ENCODE measurements at places on chromosomes 12 and 14.

GRCh38 chr14:55449116-55449515 is 8.7 kb upstream of the TBPL2 start:
- DNase-seq: no peak
- peak overlapping the region; percentile 13 for H3K27ac ChIP-seq
- no peaks in the 10 kb centered on the region for H3K36me3 ChIP-seq
- no peak overlapping the region for H3K4me3 ChIP-seq
- peaks cover 28% of the 10 kb centered on the region for H3K4me1 ChIP-seq
- no peaks in the 10 kb centered on the region for H3K27me3 ChIP-seq

GRCh38 chr12:132726386-132726785 is 15.7 kb downstream of the PGAM5 start:
- H3K36me3 ChIP-seq: peaks cover 63% of the 10 kb centered on the region
- H3K27ac ChIP-seq: peak overlapping the region; percentile 67
- no peak for DNase-seq
- no peak overlapping the region for H3K4me3 ChIP-seq

- no peak for DNase-seq
- peak overlapping the region; percentile 67 for H3K27ac ChIP-seq
- peaks cover 78% of the 10 kb centered on the region for H3K4me1 ChIP-seq
- peak overlapping the region; percentile 93 for H3K4me3 ChIP-seq
These were observed 3.8 kb downstream of the DGKA start for GRCh38 chr12:55934773-55935172.

- no peak overlapping the region for H3K4me3 ChIP-seq
- peaks cover 3% of the 10 kb centered on the region for H3K4me1 ChIP-seq
- DNase-seq: no peak
- H3K27ac ChIP-seq: no peak overlapping the region
- H3K27me3 ChIP-seq: peaks cover 27% of the 10 kb centered on the region
- H3K36me3 ChIP-seq: no peaks in the 10 kb centered on the region
These were observed 57.2 kb upstream of the DLK1 start for GRCh38 chr14:100669468-100669867.

GRCh38 chr14:67853715-67854114 is 34.1 kb downstream of the RAD51B start:
- H3K27me3 ChIP-seq: no peaks in the 10 kb centered on the region
- H3K36me3 ChIP-seq: peaks cover 5% of the 10 kb centered on the region
- H3K27ac ChIP-seq: peak overlapping the region; percentile 44
- H3K4me1 ChIP-seq: peaks cover 11% of the 10 kb centered on the region
- H3K4me3 ChIP-seq: no peak overlapping the region

DNA sequence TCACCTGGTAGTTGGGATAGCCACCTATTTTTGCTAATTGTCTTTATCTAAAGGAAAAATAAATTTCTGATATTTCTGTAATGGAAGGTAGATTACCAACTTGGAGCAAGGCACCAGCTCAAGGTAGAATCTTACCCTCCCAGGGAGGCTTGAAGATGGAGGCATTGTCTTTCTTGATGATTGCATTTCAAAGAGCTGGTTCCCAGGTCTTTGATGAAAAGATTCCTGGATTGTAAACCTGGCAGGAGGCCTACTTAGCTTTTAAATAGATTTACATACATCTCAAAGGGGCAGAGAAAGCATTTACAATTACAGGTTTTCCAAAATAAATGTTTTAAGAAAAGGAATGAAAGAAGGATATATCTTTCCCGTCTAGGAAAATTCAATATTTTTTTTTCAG is 729.2 kb downstream of the LRFN5 start:
- no peak overlapping the region for H3K4me3 ChIP-seq
- H3K27ac ChIP-seq: no peak overlapping the region
- DNase-seq: no peak
- no peaks in the 10 kb centered on the region for H3K4me1 ChIP-seq
- H3K27me3 ChIP-seq: no peaks in the 10 kb centered on the region

DNA sequence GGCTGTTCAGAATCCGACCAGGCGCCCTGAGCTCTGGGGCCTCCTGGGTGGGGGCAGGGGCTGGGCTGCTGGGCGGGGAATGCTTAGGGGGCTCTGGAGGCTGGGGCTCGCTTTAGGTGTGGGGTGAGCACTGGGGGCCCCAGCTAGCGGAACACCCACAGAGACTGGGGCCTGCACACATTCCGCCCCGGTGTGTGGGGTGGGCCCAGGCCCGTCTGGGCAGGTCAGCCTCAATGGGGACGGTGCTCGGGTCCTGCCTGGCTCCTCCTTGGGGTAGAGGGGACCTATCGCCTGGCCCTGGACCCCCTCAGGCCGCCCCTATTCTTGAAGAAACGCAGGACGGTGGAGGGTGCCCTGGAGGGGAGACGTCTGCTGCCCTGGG is 364.8 kb downstream of the TMEM121 start:
- no peaks in the 10 kb centered on the region for H3K36me3 ChIP-seq
- H3K27ac ChIP-seq: no peak overlapping the region

DNA sequence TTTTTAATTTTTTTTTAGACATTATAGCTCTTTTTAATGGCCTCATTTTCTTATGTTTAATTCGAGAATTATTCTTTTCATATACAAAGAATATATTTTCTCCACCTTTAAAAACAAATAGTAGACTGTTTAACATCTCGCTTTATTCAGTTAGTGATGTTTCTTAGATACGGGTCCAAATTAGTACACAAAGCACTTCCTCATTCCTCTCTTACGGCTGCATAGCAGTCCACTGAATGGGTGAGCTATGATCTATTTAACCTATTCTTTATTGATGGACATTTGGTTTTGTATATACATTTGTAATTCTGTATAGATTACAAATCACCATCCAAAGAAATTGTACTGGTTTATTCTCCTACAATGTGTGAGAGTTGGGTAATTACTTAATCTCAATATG is 8.3 kb upstream of the GPR162 start:
- H3K4me3 ChIP-seq: no peak overlapping the region
- H3K36me3 ChIP-seq: peaks cover 2% of the 10 kb centered on the region
- H3K27ac ChIP-seq: no peak overlapping the region
- H3K4me1 ChIP-seq: peaks cover 6% of the 10 kb centered on the region
- no peak for DNase-seq
- H3K27me3 ChIP-seq: peaks cover 9% of the 10 kb centered on the region

- H3K4me3 ChIP-seq: peak overlapping the region; percentile 66
- no peaks in the 10 kb centered on the region for H3K27me3 ChIP-seq
- peaks cover 66% of the 10 kb centered on the region for H3K4me1 ChIP-seq
- H3K27ac ChIP-seq: peak overlapping the region; percentile 92
These were observed 55.3 kb downstream of the RIN3 start for GRCh38 chr14:92568621-92569479.

- peaks cover 3% of the 10 kb centered on the region for H3K4me1 ChIP-seq
- H3K4me3 ChIP-seq: peak overlapping the region; percentile 42
- H3K27ac ChIP-seq: no peak overlapping the region
- no peaks in the 10 kb centered on the region for H3K36me3 ChIP-seq
- no peak for DNase-seq
These were observed 7.7 kb upstream of the RACGAP1 start for GRCh38 chr12:50032854-50033581.

GRCh38 chr14:49614196-49614595 is 6.2 kb downstream of the RPL36AL start:
- peaks cover 15% of the 10 kb centered on the region for H3K4me1 ChIP-seq
- H3K4me3 ChIP-seq: no peak overlapping the region
- H3K27me3 ChIP-seq: no peaks in the 10 kb centered on the region
- no peak for DNase-seq
- peaks cover 41% of the 10 kb centered on the region for H3K36me3 ChIP-seq

- peaks cover 1% of the 10 kb centered on the region for H3K36me3 ChIP-seq
- no peak overlapping the region for H3K4me3 ChIP-seq
- no peak for DNase-seq
These were observed 98.3 kb upstream of the ESRRB start for GRCh38 chr14:76277586-76278130.

DNA sequence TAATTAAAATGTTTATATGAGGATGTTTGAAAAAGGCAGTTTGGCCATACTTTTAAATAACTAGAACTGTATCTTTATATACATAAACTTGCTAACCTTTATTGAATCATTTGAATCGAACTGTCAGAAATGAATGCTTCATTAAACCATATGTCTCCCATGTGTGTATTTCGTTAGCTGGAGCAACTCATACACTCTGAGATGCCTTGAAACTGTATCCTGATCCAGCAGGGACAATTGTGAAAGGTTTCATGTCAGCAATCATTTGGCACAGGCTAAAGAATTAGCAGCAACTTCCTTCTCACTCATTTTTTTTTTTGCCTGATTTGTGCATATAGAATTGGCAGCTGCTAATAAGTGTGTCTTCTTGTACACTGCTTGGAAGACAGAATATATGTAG is 109.9 kb downstream of the NAV3 start:
- no peaks in the 10 kb centered on the region for H3K36me3 ChIP-seq
- DNase-seq: no peak
- H3K4me1 ChIP-seq: no peaks in the 10 kb centered on the region
- no peak overlapping the region for H3K4me3 ChIP-seq
- H3K27ac ChIP-seq: no peak overlapping the region

DNA sequence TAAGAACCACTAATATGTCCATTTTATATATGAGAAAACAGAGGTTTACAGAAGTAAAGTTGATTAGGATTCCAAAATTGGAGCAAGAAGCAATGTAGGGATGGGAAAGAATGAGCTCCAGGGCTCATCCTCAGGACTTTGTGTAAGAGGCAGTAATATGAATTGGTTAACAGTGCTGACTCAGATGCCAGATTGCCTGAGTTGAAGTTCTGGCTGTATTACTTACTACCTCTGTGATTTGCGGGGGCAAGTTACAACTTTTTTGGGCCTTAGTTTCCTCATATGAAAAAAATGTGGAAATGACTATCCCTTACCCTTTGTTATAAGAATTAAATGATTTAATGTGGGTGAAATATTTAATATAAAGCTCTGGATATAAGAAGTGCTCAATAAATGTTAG is 35.1 kb upstream of the PPP2R5E start:
- H3K4me1 ChIP-seq: no peaks in the 10 kb centered on the region

DNA sequence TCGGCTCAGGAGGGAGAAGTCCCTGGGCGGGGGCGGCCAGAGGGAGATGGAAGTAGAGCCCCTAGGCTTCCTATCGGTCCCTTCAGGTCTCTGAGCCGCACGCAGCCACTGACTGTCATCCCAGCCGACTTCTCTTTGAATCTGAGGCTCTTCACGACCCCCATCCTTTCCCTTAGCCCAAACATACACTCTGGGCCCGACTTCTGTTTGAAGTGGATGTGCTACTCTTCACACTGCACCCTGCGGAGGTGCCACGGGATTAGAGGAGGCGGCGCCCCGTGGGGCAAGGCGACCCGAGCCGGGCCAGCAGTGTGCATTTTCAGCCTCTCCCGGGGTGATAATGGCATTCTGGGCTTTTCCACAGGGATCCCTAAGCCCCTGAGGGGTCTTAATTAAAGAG is 6.0 kb upstream of the DACT1 start:
- no peak overlapping the region for H3K4me3 ChIP-seq
- H3K27me3 ChIP-seq: peaks cover 9% of the 10 kb centered on the region
- H3K4me1 ChIP-seq: peaks cover 8% of the 10 kb centered on the region
- no peaks in the 10 kb centered on the region for H3K36me3 ChIP-seq
- H3K27ac ChIP-seq: no peak overlapping the region
- DNase-seq: no peak

- H3K27ac ChIP-seq: no peak overlapping the region
- no peak overlapping the region for H3K4me3 ChIP-seq
- peaks cover 35% of the 10 kb centered on the region for H3K27me3 ChIP-seq
- peaks cover 36% of the 10 kb centered on the region for H3K4me1 ChIP-seq
- no peaks in the 10 kb centered on the region for H3K36me3 ChIP-seq
- no peak for DNase-seq
These were observed 4.0 kb downstream of the PTGDR start for GRCh38 chr14:52271538-52271937.

GRCh38 chr14:51219473-51220448 is 20.3 kb upstream of the TMX1 start:
- no peak overlapping the region for H3K4me3 ChIP-seq
- no peaks in the 10 kb centered on the region for H3K4me1 ChIP-seq
- no peaks in the 10 kb centered on the region for H3K27me3 ChIP-seq
- no peak for DNase-seq

DNA sequence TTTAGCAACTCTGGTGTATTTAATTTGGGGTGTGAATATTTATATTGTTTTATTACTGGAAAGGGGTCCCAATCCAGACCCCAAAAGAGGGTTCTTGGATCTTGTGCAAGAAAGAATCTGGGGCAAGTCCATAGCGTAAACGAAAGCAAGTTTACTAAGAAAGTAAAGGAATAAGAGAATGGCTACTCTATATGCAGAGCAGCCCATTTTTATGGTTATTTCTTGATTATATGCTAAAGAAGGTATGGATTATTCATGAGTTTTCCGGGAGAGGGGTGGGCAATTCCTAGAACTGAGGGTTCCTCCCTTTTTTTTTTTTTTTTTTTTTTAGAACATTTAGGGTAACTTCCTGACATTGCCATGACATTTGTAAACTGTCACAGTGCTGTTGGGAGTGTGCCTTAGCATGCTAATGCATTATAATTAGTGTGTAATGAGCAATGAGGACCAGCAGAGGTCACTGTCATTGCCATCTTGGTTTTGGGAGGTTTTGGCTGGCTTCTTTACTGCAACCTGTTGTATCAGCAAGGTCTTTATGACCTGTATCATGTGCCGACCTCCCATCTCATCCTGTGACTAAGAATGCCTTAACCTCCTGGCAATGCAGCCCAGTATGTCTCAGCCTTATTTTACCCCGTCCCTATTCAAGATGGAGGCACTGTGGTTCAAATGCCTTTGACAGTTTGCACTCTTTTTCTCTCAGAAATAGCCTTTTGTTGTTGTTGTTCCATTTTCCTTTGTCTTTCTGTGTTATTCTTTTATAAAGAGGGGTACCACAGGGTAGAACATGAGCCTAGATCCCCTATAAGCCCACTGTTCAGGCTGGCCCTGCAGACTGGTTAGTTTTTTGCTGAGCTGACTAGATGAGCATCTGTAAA is 75.5 kb upstream of the DCD start:
- no peak overlapping the region for H3K4me3 ChIP-seq
- peaks cover 5% of the 10 kb centered on the region for H3K27me3 ChIP-seq
- no peaks in the 10 kb centered on the region for H3K36me3 ChIP-seq

DNA sequence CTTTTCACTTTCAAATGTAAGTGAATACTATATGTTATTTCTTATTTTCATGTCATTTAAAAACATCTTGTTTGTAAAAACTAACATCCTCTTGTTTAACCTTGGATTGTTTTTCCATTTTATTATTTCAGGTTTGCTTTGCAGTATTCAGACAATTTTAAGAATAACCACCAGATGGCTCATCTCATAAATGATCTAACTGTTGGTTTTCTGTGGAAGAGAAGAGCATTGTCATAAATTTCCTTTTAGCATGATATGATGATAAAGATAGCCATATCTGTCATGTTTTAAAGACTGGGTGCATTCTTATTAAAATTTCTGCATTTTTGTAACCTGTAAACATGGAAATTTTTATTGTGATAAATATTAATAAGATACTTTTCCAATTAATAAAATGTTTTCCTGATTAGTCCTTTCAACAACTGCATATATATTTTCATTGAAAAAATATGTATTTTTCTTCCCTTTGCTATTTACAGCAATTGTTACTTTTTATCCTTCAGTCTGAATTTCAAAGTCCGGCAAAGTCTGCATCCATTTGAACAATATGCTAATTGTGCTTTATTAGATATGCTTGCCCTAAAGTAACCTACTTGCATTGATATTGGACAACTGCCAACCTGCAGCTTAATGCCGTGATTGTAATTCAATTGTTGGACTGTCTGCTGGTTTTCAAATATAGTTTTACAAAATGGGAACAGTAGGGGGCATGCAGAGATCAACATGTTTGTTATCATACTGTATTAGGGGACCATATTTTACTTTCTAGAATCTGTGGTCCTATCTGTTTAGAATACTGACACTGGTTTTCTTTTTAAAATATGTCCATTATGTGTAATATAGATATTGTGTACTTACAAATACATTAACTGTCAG is 163.4 kb downstream of the GARIN6 start:
- H3K36me3 ChIP-seq: no peaks in the 10 kb centered on the region
- no peaks in the 10 kb centered on the region for H3K27me3 ChIP-seq
- H3K4me3 ChIP-seq: no peak overlapping the region

- H3K36me3 ChIP-seq: no peaks in the 10 kb centered on the region
- DNase-seq: no peak
- H3K4me1 ChIP-seq: no peaks in the 10 kb centered on the region
- H3K27ac ChIP-seq: no peak overlapping the region
- H3K27me3 ChIP-seq: peaks cover 8% of the 10 kb centered on the region
These were observed 241.0 kb downstream of the EMP1 start for GRCh38 chr12:13437541-13437940.
